ENCODE measurements at places on chromosomes 6 and 20.

- no peak for DNase-seq
Measured at GRCh38 chr6:130372786-130373185, 7.0 kb downstream of the TMEM200A start.

GRCh38 chr6:35260591-35261570 is 1.3 kb downstream of the ZNF76 start:
- DNase-seq: no peak

DNA sequence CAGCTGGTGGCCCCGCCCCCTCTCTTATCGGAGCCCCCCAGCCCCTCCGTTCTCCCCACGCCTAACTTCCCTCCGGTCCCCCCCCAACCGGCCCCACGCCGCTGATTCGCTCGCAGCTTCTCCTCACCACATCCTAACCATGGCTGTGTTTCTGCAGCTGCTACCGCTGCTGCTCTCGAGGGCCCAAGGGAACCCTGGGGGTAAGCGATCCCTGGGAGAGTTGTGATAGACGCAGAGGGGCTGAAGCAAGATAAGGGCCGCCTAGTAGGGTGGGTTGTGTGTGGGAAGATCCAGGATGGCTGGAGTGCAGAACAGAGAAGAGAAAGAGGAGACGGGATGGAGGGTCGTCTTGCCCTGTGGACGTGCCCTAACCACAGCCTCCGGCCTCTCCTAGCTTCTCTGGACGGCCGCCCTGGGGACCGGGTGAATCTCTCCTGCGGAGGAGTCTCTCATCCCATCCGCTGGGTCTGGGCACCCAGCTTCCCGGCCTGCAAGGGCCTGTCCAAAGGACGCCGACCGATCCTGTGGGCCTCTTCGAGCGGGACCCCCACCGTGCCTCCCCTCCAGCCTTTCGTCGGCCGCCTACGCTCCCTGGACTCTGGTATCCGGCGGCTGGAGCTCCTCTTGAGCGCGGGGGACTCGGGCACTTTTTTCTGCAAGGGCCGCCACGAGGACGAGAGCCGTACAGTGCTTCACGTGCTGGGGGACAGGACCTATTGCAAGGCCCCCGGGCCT is at the start of gene MPIG6B:
MPIG6B (plus strand) TSS at position 129 of the 735 bp plus-strand sequence; CDS start at position 140, 11 bp downstream.
- DNase-seq: no peak

DNA sequence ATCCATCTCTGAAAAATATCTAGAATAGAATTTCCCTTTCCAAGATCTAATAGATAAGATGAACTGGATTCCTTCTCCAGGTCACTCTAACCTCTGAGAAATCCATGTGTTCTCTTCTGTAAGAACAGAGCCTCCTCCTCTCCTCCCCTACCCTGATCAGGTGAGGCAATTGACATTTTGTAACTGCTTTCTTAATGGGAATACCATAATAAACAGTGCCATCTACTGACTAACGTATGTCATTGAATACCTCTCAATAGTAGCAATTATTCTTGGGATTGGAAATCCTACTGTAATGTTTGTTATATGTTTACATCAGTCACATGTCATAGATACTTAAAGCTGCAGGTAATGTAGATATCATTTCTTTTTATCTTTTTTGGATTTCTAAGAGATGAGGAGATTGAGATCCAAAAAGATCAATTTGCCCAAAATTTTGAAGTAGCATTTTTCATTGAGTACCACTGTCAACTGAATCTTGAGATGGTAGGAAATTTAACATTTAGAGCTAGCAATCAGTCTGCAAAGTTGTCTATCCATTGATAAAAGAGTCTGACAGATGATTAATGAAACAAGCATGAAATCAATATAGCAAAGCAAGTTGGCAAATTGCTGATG is 365.8 kb upstream of the HSF2 start:
- DNase-seq: no peak

GRCh38 chr6:158905277-158905676 is 86.1 kb upstream of the EZR start:
- no peak for DNase-seq

DNA sequence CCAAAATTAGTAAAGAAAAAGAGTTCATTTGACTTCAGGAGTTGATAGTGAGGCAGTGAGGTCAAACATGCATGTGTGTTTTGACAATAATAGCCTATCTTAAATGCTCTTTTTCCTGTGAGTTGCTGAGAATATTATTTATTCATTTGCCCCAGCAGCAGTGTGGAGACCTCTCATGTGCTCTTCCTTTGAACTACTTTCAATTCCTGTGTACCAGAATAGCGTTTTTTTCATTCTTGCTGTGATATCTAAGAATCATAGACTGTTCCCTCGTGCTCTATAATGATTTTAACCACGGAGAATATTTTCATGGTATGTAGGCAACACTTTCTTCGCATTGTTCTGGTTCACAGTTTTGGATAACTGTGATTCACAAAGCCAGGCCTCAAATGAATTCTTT is 5.2 kb downstream of the CDYL start:
- no peak for DNase-seq

GRCh38 chr6:47752801-47753200 is 29.0 kb upstream of the OPN5 start:
- DNase-seq: no peak
